ENCODE measurements at places on chromosomes 7 and 10.

- DNase-seq = no peak
Measured at GRCh38 chr7:32177232-32177631, 107.0 kb upstream of the PDE1C start.

- no peak for DNase-seq
Measured at GRCh38 chr10:100339236-100339635, 7.8 kb upstream of the SCD start.

DNA sequence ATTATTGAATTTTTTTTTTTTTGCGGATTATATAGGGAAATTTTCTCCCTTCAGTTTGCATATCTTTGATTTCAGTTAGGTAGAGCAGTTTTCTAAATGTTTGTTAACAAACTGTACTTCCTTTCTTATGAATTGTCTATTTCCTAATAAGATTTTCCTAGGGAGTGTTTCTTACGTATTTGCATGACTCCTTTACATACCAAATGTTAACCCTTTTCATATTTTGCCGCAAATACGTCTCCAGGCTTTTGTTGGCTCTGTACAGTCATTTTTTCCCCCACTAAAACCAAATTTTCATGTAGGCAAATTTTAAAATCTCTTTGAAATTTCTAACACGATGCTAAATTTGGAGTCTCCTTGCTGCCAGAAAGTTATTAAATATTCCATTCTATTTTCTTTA, 1.9 kb upstream of the FRAT2 start:
- no peak for DNase-seq

- no peak for DNase-seq
Measured at GRCh38 chr10:60286559-60286958, 103.1 kb downstream of the ANK3 start.

- no peak for DNase-seq
Measured at GRCh38 chr10:34861293-34862021, 46.4 kb upstream of the PARD3 start.

All from HT-29 (cell line).